Right atrium auricular region (tissue), 2 donors: ENCODE measurements at places on chromosomes 6 and 20. TPM values are rescaled to one million over a fixed set of nuclear protein-coding genes. Genes with fewer than 3 reads are reported as not detected.

- DNase-seq: no peak
These were observed 141.5 kb upstream of the PDE10A start for GRCh38 chr6:165804331-165805066.

DNA sequence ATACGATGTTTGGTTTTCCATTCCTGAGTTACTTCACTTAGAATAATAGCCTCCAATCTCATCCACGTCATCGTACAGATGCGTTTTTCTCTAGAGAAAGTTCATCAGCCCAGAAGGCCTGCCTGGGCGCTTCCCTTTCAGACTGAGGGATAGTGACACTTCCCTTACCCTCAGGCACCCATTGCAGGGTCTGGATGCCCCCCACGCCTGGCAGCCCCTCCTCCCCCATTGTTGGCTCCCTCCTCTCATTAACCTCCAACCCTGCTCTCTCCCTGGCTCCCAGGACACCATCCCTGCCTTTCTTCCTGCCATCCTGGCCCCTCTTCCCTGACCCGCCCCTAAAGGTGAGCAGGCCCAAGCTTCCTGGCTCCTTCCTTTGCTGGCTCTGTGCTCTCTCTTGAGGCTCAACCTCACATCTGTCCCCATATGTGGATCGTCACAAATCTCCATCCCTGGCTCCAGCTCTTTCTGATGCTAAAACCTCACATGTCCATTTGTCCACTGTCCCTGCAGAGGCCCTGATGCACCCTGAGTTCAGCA lies 145.2 kb downstream of the SYCP2 start:
- DNase-seq: peak; percentile 7

GRCh38 chr6:72040111-72040510 lies 153.8 kb downstream of the RIMS1 start:
- DNase-seq: no peak

DNA sequence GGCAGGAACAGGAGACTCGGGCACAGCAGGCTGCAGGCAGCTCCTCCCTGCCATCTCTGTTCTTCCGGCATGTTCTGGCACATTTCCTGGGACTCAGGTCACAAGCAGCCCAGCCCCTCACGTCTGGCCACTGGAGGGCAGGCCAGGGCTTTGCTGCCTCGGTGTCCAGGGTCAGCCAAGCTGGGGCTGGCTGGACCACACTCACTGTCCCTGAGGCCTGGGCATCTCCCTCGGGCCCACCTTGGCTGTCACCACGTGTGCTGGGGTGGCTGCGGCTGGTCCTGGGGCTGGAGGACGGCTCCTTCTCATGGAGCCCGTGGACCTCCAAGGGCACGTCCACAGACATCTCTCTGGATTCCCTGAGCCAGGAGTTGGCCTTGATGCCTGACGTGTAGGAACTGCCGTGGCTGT lies 18.5 kb downstream of the FRMD1 start:
- peak; percentile 62 for DNase-seq

GRCh38 chr20:41865938-41866337 lies 247.8 kb upstream of the CHD6 start:
- DNase-seq: no peak

- no peak for DNase-seq
These were observed 280.2 kb downstream of the ADGB start for GRCh38 chr6:146878952-146879340.

- no peak for DNase-seq
These were observed 13.9 kb downstream of the NR2E1 start for GRCh38 chr6:108179741-108180140.

- no peak for DNase-seq
These were observed 2.0 kb downstream of the MYB start for GRCh38 chr6:135183002-135183531.

DNA sequence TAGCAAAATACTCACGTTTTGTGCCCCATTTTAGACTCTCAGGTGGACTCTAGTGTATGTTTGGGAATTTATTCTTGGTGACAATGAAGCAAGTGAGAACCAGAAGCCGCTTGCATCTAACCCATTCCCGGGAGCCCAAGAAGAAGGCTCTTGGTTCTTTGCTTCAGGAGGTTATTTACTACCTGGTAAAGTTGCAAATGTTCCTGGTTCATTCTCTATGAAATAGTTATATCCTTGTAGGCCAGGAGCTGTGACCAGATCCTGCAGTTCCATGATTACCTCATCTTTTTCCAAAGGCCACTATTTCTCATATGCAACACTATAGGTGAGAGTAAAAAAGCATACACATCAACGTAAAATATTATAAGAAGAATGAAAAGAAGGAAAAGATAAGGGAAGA lies 60.9 kb upstream of the FABP7 start:
- DNase-seq: no peak

GRCh38 chr20:63708301-63709148 lies 686 bp downstream of the ZGPAT start:
- DNase-seq: no peak

DNA sequence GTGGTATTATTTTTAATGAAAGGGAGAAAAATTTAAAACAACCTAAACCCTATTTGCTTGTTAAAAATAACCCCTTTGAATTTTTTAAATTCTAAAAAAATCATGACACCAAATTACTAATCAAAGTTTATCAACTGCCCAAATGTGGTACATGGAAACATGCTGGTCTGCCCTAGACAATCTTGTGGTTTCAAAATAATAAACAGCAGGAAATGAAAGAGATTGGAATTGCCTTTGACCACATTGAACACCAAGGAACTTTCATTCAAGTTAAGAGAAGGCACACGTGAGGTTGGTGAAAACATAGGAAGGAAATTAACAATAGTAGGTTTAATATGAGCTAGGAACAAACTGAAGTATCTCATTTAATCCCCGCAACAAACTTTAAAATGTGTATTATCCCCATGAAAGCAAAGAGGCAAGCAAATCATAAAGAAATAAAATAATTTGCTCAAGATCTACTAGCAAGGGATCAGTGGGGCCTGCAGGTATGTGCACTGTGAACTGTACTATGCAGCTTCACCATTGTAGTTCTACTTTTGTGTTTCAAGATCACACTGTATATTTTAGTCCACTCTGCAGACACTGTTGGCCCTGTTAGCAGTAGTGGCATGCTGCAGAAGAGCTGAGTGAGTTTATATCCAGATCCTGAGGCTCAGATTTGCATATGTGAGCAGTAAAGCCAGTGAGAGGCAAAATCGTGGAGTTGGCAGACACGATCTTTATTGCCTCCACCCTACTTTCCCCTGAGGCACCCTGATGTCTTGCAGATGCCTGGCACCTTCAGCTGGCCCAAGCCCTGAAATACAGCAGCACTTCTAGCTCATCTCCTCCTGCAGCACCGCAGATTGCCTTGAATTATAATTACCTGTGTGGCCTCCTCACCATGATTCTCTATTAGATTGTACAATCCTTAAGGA lies 157.8 kb upstream of the TENT5A start:
- DNase-seq: no peak

- DNase-seq: no peak
These were observed 27.9 kb upstream of the MYMX start for GRCh38 chr6:44188819-44189218.

- DNase-seq: no peak
These were observed 220.3 kb downstream of the NRN1 start for GRCh38 chr6:5786321-5786968.

DNA sequence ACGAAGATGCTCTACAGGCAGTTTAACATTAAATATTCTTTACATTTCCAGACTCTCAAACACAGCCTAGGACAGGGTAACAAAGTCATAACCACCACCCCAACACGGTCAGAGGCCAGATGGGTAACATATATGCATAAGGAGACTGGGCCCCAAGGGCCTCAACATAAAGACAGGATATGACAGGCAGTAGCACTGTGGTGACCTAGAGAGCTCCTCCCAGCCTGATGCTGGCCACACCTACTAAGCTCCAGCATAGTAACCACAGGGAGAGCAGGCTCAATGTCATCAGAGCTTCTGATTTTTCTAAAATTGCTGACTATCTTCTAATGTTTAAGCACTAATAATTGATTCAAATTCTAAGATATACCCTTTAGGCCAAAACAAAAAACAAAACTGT lies 21.7 kb downstream of the SMLR1 start:
- no peak for DNase-seq

DNA sequence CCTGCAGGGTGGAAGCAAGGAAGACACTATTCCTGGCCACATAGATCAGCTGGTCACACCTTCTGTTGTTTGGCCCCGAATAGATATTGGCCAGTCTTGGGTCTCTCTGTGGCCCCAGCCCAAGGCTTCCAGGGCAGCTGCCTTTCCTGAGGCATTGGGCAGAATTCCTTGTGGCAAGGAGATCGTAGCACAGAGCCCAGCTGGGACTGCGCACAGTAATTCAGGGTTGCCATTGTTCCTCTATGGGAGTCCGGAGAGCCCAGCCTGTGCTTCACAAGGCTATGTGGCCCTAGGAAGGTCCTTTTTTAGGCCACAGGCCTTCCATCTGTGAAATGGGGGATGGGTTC lies 6.9 kb downstream of the SGK2 start:
- DNase-seq: no peak

DNA sequence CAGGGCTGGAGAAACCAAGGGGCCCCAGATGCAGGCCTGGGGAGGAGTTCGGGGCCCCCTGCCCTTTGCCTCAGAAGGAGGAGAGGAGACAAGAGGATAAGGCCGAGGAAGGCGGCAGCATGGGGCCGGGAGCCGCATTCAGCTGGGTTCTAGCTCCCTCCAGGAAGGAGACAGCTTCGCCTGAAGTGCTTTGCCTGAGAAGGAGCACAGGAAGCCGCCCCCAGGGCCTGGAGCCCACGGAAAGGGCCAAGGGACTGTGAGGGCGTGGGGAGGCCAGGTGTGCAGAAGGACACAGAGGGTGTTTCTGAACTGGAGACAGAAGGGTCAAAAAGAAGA lies 121.4 kb downstream of the AGPAT4 start:
- no peak for DNase-seq

- no peak for DNase-seq
These were observed 9.5 kb downstream of the RPL10A start for GRCh38 chr6:35477551-35478179.

- no peak for DNase-seq
These were observed 396 bp downstream of the RNASET2 start for GRCh38 chr6:166955865-166956443.

DNA sequence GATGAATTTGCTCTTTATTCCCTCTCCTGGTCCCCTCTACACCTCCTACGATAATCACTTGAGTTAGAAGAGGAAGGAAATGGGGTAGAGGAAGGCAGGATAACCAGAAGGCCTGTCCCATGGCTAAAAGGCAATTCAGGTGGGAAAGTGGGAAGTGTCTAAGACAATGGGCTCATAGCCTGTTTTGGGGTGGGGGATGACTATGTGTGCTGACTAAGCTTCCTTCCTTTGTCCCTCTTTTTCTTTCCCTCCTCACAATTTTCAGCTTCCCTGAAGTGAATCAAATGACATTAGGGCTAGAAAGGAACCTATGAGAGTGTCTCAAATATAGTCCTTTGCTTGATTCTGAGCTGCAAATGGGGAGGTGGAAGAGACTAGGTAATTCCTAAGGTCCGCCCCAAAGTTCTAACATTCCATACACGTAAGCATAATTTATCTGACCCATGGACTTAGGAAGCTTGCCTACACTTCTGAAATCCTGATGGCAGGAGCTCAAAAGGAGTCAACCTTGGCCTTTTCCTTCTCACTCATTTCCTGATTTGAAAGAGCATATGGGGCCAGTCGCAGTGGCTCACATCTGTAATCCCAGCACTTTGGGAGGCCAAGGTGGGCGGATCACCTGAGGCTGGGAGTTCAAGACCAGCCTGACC lies 24.3 kb downstream of the EDEM2 start:
- DNase-seq: no peak

- DNase-seq: peak; percentile 83
These were observed 77.7 kb downstream of the EFHC1 start for GRCh38 chr6:52497652-52498408.

GRCh38 chr20:29873946-29874345 lies 1383.5 kb upstream of the DEFB115 start:
- DNase-seq: peak; percentile 59

DNA sequence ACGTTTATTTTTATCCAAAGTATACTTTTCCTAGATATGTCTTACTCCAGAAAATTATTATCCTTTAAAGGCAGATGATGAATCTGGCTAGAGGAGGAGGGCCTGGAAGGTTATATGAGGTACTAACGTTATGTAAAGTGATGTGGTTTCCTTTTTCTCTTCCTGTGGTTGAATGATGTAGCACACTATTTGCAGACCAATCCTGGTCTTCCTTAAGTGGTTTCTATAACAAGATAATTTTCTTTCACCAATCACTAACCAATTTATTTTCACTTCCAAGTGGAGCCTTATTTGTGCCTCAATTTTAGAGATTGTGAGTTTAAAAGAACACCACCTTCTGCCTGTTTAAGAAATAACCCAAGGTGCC lies 154.6 kb upstream of the SOX4 start:
- DNase-seq: no peak

DNA sequence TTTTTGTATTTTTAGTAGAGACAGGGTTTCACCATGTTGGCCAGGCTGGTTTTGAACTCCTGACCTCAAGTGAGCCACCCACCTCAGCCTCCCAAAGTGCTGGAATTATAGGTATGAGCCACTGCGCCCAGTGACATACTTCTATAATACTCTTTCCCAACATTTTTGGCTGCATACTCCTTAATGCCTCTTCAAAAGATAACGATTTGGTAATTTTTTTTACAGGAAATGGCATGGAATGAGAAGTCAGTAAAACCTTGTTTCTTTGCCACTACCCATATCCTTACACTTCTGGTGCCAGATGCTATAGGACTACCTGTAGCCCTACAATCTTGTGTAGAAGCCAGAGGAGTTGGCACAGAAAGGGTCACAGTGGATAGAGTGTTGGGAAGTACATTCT lies 41.4 kb upstream of the SGK1 start:
- no peak for DNase-seq

TXLNB gene
- total RNA-seq: 132 TPM

OR2H1 gene
- total RNA-seq: not detected

DBNDD2 gene
- total RNA-seq: 139 TPM

SAPCD1 gene
- total RNA-seq: not detected

FAM209A gene
- total RNA-seq: not detected

VGLL2 gene
- not detected for total RNA-seq

MRS2 gene
- 44.1 TPM for total RNA-seq

CALHM5 gene
- 3.4 TPM for total RNA-seq

SPTLC3 gene
- 4.2 TPM for total RNA-seq

OPRL1 gene
- 1.4 TPM for total RNA-seq

CEP57L1 gene
- total RNA-seq: 15.6 TPM

SASH1 gene
- total RNA-seq: 39.0 TPM

HINT3 gene
- 30.2 TPM for total RNA-seq

PCSK2 gene
- total RNA-seq: 2.6 TPM

SLC32A1 gene
- total RNA-seq: not detected
